ENCODE measurements at places on chromosomes 11 and 22.

DNA sequence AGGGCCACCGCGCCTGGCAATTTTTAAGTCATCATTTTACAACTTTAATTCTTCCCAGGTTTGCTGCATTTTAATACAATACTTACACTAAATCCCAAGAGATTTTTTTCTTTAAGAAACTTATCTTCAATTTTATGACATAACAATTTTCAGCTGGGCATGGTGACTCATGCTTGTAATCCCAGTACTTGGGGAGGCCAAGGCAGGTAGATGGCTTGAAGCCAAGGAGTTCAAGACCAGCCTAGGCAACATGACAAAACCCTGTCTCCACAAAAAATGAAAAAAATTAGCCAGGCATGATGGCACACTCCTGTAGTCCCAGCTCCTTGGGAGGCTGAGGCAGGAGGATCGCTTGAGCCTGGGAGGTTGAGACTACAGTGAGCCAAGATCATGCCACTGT is 38.8 kb downstream of the CLDN25 start:
- DNase-seq, result no peak

- peak; percentile 57 for DNase-seq
Observed at GRCh38 chr11:116384407-116384806, 388.4 kb downstream of the BUD13 start.

DNA sequence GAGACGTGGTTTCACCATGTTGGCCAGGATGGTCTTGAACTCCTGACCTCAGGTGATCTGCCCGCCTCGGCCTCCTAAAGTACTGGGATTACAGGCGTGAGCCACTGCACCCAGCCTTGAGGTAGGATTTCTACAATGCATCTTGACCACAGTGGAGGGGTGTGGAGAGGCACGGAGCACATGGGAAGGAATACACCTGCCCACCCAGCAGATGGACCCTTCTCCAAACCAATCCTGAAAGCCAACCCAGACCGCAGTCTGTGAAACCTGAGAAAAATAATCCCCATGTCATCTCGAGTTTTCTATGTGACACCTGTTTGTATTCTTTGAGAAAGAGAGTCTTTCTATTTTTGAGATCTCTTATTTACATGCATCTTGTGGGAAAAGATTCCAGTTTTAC is 32.5 kb downstream of the LGR4 start:
- DNase-seq, result no peak

DNA sequence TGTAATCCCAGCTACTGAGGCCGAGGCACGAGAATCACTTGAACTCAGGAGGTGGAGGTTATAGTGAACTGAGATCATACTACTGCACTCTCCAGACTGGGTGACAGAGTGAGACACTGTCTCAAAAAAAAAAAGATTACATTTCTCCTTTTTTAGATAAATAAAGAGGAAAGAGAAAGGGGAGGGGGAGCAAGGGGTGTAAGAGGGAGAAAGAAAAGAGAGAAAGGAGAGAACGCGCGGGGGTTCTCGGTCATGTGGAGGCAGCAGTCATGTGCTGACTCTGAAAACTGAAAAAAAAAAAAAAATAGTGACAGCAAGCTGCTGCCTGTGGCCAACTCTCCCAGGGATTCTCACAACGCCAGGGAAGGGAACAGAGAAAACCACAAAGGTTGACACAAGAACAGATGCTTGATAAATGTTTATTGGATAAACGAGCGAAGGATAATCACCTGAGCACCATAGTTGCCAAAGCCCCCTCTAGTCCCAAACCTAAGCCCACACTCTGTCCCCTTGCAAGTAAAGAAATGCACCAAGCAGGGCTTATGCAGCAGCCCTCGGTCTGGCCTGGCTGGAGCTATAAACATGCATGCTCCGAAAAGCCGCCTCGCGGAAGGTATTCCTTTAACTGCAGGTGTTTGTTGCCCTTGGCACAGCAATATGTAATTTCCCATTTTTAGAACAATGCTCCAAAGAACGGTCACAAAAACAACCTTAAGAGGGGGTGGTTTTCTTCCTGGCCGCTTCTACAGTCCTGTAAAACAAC is 14.5 kb downstream of the SCGB1A1 start:
- no peak for DNase-seq

GRCh38 chr11:65547446-65548125 is 10.6 kb downstream of the LTBP3 start:
- no peak for DNase-seq

GRCh38 chr11:92393218-92393617 is 168.6 kb downstream of the FAT3 start:
- DNase-seq, result no peak

- DNase-seq, result no peak
Observed at GRCh38 chr11:78886616-78887015, 312.0 kb upstream of the NARS2 start.

DNA sequence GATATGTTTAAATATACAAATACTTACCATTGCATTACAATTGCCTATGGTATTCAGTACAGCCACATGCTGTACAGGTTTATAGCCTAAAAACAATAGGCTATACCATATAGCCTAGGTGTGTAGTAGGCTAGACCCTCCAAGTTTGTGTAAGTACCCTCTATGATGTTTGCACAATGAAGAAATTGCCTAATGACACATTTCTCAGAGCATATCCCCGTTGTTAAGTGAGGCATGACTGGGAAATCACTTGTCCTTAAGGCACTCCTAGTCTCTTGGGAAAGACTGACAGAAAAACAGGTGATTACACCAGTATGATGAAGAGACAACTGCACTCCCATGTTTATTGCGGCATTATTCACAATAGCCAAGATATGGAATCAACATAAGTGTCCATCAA is 187.2 kb downstream of the SPON1 start:
- no peak for DNase-seq
